ENCODE measurements at places on chromosomes 7 and 10.

- peak; percentile 40 for DNase-seq
These were observed 43.5 kb downstream of the YKT6 start for GRCh38 chr7:44244282-44244681.

DNA sequence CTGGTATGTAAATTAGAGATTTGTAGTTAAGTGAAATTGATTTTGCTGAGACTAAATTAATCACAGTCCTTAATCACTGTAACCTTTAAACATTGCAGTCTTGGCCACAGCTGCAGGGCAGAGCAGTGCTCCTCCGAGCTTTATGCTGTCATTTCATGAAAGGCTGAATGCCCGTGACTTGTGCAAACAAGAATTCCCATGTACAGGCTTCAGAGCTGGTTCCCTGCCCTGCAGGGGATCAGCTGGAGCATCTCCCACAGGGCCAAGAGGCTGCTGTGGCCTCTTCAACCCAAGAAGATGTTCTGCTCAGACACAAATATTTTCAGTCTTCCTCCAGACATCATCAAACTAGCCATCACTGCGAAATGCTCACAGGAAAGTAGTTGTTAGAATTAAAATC, 419.1 kb downstream of the AUTS2 start:
- no peak for DNase-seq

- no peak for DNase-seq
These were observed 19.1 kb upstream of the HKDC1 start for GRCh38 chr10:69201045-69201444.

DNA sequence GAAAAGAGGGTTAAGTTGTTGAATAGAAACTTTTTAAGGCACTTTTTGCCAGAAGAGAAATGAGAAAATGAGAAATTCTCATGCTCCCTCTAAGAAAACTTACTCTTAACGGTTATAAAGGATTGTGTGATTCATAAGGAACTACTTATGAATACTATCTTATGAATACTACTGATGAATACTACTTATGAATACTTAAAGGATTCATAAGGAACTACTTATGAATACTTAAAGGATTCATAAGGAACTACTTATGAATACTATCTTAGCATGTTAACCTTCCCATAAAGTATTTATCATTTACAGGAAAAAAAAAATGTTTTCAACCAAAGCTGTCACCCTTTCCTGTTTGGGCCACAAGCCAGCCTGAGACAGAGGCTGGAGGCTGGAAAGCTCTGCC, 53.1 kb upstream of the UCN3 start:
- no peak for DNase-seq

GRCh38 chr10:50991456-50992355, 82.6 kb upstream of the PRKG1 start:
- no peak for DNase-seq

GRCh38 chr10:48714088-48714487, 29.4 kb downstream of the WDFY4 start:
- no peak for DNase-seq

GRCh38 chr10:71486484-71487114, 89.9 kb downstream of the CDH23 start:
- DNase-seq, result peak; percentile 50

- DNase-seq, result no peak
These were observed 11.2 kb upstream of the EPHA1 start for GRCh38 chr7:143419880-143420279.

- DNase-seq, result no peak
These were observed 86.6 kb downstream of the ODAD2 start for GRCh38 chr10:27912231-27912630.

DNA sequence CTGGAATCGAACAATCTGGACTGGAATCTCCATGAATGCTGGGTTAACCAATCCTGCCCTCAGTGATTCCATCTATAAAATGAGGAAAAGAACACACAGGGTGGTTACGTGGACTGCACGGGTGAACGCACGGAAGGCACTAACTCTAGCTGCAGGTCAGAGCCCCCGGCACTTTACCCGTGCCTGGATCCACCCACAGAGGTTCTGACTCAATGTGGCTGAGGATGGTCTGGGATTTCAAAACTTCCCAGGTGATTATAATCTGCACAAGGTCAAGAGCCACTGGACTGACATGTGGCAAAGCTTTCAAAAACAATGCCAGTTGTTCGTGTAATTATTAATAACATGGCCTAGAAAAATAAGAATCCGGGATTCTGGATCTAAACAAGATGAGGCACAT, 29.2 kb downstream of the KIAA1549 start:
- DNase-seq, result no peak

- DNase-seq, result no peak
These were observed 107.3 kb downstream of the AHR start for GRCh38 chr7:17405786-17406185.

DNA sequence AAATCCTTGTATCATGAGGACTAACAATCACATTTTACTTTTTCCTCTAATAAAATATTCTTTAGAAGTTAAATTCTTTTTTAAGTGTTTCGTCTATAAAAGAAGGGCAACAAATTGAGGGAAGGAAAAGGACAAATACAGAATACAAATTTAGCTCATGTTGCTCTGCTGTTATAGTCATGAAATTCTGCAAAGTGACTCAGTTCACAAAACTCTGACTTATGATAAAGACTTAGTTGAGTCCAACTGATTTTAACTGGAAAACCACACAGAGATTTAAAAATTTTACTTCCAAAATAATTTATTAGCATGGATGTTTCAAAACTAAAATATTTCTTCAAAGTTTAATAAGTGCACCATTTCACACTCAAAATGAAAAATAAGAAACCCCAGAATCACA, 75.0 kb upstream of the GPR22 start:
- DNase-seq, result no peak

- DNase-seq, result peak; percentile 14
These were observed 245.0 kb downstream of the HDAC9 start for GRCh38 chr7:18740579-18740988.

DNA sequence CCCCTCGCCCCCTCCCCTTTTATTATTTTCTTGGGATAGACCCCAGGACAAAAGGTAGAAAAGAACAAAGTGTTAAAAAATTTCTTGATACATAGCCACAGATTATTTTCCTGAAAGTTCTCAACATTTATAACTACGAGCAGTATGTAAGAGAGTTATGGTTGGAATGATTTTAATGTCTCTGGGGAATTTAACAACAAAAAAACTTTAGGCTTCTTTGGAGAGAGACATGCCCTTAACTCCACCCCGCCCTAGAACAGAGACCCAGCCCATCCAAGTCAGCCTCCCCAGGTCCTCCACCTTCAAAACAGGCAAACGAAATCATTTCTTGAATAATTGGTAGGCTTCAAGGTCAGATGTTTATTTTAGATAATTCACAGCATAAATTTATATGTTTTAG, 97.1 kb downstream of the TCF7L2 start:
- no peak for DNase-seq

DNA sequence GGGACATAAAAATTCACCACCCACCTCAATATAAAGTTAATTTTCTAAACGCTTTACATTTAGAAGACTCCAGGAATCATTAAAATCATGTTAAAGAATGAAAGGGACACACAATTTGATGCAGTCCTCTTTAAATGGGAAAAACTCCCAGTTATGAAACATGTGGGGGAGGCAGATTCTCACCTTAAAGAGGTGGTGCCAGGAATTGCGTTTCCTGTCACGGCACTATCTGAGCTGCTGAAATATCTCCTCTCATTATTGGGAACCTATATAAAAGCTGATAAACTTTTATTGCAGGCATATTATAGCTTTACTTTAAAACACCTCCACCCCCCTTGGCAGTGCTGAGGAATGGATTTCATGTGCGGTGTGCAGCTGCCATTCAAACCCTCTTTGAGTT, 94.8 kb upstream of the SORCS3 start:
- DNase-seq, result no peak

DNA sequence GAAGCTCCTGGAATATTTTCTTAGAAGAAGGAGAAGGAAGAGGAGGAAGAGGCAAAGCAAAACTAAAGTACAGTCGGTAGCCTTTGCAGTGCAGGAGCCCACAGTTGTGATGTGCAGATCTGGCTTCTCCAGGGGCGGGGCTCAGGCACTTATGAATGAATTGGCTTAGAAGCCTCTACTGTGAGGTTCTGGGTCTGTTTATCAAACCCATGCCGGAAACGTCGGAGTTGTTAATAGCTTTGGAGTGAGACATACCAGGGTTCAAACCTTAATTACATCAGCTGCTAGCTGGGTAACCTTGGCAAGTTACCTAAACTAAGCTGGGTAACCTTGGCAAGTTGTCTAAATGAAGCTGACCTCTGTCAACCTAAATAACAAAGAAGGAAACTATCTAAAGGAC, 89.3 kb upstream of the PITRM1 start:
- DNase-seq, result no peak

DNA sequence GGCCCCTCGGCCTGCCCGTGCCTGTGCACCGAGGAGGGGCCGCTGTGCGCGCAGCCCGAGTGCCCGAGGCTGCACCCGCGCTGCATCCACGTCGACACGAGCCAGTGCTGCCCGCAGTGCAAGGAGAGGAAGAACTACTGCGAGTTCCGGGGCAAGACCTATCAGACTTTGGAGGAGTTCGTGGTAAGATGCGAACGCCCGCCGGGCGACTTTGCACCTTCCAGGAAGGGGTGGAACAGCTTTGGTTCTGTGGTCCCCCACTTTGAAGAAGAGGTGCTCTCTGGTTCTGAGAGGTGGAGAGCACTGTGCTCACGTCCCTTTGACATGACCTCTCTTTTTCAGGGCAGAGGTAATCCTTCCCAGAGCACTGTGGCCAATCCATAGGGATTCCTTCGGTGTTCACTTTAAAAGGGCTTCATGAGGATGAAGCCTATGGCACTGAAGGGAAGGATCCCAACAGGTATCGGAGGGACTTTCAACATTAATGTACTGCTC, 2.6 kb downstream of the VWC2 start:
- DNase-seq, result no peak

GRCh38 chr10:3699916-3700315, 85.1 kb downstream of the KLF6 start:
- DNase-seq, result no peak

DNA sequence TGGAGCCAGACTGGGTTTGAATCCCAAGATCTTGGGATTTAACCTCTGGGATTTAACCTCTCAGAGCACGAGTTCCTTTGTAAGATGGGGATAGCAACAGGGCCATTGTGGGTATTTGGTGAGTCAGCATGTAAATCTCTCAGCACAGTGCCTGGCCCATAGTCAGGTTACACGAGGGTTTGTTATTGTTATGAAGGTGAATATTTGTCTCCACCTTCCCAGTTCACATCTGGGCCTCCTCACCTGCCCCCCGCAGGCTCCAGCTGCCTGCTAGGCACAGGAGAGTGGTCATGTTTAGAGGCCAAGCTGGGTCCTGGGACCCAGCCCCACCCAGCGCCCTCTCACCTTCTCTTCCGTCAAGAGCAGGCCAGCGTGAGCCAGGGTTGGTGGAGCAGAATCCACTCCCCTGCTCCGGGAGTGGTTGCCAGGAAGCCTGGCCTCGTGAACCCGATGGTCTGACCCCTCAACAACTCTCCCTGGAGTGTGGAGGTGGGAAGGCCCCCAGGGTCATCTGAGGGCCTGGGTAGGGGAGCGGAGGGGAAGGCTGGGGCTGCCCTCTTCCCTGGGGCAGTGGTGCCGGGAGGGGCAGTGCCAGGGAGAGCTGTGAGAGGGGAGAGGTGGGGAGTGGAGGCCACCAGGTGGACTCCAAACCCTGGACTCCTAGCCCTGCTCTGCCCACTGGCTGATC, 26.0 kb downstream of the FAM241B start:
- no peak for DNase-seq

GRCh38 chr7:29008590-29008989, 50.5 kb upstream of the TRIL start:
- no peak for DNase-seq

DNA sequence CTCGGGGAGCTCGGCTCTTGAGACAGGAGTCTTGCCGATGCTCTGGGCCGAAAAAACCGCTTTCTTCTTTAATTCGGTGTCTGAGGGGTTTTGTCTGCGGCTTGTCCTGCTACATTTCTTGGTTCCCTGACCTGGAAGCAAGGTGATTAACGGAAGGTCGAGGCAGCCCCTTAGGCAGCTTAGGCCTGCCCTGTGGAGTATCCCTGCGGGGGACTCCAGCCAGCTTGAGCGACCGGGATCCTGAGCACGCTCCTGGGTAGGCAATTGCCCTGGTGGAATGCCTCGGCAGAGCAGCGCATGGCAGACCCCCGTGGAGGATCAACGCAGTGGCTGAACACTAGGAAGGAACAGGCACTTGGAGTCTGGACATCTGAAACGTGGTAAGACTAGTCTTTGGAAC, 30.5 kb upstream of the GHITM start:
- DNase-seq, result no peak

DNA sequence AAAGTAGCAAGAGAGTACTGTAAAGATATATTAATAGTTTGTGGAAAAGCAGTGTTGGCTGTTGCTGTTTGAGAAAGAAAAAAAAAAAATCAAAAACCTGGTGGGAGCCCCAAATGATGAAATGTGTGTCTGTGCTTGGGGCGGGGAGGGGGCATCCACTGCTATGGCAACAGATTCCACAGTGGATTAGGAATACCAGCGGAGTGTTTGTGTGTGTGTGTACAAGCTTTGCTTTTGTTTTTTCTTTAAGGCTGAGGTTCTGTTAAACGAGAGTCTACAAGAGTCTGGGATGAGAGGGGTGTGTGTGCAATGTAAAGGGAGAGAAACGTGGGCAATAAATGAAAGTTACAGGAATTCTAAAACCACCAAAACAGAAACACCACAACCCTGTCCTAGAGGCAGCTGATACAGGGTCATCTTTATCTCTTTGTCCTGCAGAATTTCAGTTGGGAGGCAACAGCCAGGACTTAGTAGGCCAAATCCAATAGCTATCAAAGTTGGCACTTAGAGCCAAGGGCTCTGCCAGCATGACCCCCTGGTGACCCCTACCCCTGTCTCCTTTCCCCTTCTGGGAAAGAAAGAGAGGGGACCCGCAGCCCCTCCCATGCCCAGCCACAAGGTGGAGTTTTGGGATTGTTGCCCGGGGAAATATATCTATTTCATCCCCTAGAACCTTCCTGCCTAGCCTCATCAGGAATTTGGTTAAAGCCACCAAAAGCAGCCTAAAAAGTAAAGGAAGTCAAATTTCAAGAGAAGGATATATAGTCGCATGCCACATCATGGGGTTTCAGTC, 85.4 kb downstream of the OSBPL3 start:
- DNase-seq, result no peak

GRCh38 chr10:71184421-71184820, 27.9 kb upstream of the UNC5B start:
- no peak for DNase-seq

- no peak for DNase-seq
These were observed 196.3 kb downstream of the DNAJC1 start for GRCh38 chr10:21807180-21807579.

- DNase-seq, result no peak
These were observed 380.9 kb upstream of the SEMA3C start for GRCh38 chr7:81299711-81300110.

GRCh38 chr7:140831724-140832123, 93.0 kb downstream of the BRAF start:
- no peak for DNase-seq

GRCh38 chr10:20874261-20874660, 22.9 kb downstream of the NEBL start:
- no peak for DNase-seq

DNA sequence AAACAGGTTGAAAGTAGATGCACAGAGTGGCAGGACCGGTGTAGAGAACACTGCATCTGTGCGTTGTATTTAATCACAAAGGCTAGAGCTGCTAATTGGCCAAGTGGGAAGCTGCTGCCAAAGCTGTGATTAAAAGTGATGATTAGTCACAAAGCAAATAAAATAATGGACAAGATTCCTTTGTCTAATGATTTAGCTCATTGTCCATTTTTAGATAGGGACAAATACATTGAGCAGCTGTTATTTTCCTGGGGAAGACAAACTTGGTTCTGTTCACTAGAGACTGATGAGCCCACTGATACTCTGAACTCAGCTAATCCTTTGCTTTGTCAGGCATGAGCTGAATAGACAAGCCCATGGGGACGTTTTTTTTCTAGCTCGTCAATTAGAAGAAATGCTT, 19.7 kb downstream of the UBE3C start:
- DNase-seq, result no peak

- DNase-seq, result no peak
These were observed 125.4 kb upstream of the CDK13 start for GRCh38 chr7:39824456-39825200.
